ENCODE measurements at places on chromosomes 2 and 18.

DNA sequence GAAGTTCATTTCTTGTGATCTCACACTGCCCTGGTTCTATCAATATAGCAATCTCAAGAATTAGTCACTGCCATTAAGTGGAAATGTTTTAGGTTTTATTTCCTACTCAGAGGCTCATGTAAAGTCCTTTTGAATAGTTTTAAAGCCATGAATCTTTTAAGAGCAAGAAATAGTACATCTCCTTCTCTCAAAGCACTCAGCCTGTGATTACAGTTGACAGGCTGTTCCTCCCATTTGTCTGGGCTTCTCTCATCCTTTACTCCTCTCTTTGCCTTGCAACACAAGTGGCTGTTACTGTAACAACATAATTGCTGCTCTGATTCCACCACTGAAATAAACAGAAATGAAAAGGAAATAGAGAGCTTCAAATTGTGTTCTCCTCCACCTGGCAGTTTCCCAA is 18.4 kb downstream of the GRP start:
- DNase-seq: no peak

GRCh38 chr2:15253247-15253646 is 307.9 kb downstream of the NBAS start:
- no peak for DNase-seq

- DNase-seq: no peak
Measured at GRCh38 chr18:50830544-50830943, 10.7 kb upstream of the MRO start.

GRCh38 chr2:109277406-109277805 is 148.4 kb downstream of the SH3RF3 start:
- no peak for DNase-seq

GRCh38 chr2:119702918-119703401 is 24.0 kb downstream of the TMEM177 start:
- DNase-seq: peak; percentile 46

DNA sequence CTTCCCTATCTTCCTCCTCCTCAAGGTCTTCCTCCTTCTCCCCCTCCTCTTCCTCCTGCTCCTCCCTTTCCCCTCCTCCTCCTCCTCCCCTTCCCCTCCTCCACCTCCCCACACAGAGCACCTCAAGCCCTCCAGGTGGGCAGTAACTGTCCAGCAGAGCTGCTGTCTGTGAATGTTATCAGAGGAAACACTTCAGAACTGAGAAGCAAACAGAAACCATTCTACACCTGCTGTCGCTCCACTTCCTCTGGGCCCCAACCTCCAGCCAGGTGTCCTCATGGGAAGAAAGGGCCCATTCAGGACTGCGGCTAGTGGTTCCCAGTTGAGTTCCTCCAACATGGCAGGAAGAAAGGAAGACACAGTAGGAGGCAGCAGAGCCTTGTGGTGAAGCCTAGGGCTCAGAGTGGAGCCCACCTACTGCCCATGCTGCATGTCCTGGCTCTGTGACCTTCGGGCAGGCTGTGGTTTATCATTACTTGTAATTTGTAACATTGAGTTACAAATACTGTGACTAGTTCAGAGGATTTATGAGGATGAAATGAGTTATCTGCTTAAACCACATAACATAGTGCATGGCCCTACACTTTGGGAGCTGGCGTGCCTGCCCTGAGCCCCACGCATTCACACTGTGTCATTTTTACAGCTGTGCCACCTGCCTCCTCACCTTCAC is 165.9 kb upstream of the ID2 start:
- DNase-seq: no peak

DNA sequence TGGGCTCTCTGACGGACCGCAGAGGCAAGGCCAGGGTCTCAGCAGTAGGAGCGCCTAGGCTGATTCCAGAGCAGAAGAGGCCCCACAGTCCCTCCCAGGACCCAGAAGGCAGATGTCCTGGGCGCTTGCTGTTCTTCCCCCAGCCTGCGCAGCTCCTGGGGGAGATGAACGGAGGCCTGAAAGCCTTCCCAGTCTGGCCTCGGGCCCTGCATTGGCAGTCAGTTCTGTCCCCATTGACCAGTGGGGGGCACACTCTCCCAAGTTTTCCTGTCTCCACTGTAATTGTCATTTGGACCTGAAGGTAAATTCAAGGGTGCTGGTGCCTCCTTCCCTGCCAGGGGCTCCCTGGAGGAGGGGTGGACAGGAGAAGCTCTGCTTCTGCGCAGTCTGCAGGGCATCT is 345.7 kb downstream of the CYP26B1 start:
- no peak for DNase-seq

GRCh38 chr2:20303966-20304365 is 46.7 kb downstream of the PUM2 start:
- DNase-seq: no peak

DNA sequence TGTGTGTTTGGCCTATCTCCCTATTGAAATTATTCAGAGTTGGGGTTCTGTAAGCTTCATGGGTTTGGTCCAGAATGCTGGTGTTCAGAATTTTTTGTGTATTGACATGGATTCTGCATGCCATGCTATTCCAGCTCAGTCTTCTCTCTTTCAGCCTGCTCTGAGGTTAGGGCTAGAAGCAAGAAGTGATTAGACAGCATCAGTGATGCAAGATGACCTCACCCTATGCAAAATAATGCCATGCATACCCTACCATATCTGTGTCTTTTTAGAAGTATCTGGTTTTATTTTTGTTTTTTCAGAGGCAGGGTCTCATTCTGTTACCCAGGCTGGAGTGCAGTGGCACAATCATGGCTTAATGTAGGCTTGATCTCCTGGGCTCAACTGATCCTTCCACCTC is 175.6 kb upstream of the SKOR2 start:
- no peak for DNase-seq

GRCh38 chr2:95345081-95345562 is 48.0 kb downstream of the KCNIP3 start:
- no peak for DNase-seq

- DNase-seq: no peak
Measured at GRCh38 chr2:239302083-239302807, 98.6 kb downstream of the HDAC4 start.

GRCh38 chr2:47767497-47767844 is 15.5 kb upstream of the MSH6 start:
- DNase-seq: no peak

- DNase-seq: no peak
Measured at GRCh38 chr18:44258086-44258485, 422.6 kb upstream of the SETBP1 start.

DNA sequence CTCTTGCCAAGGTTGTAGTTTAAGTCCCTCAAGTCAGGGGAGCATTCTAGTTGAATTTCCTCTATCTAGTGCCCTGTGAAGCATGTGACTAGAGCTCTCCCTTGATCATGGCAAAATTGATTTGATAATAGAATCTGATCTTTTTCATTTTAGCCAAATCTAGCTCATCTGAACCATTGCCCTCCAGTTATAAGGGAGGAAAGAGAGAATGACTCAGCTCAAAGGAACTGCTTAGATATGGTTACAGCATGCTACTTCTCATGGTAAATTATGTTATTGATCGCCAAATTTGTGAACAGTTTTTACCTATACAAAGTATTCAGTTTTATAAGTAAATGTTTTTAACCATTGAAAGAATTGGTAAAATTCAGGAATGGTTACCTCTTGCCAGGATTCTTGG is 100.8 kb downstream of the GPR39 start:
- DNase-seq: no peak

DNA sequence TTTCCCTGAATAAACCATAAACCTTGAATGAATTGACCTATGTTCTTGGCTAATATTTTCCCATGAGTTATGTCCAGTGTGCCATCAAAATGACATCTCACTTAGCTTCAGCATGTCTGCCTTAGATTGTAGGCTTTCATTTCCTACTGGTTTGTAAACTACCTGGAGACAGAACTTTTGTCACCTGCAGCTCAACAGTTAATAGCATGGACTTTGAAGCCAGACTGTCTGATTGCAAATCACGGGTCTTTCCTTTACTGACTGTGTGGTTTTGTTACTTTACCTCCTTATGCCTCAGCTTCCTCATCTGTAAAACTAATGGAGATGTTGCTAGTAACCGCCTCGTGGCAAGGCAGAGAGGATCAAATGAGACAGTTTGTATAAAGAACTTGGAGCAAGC is 187.1 kb downstream of the SUCLG1 start:
- no peak for DNase-seq

GRCh38 chr2:20225294-20226151 is 593 bp upstream of the SDC1 start:
- no peak for DNase-seq

DNA sequence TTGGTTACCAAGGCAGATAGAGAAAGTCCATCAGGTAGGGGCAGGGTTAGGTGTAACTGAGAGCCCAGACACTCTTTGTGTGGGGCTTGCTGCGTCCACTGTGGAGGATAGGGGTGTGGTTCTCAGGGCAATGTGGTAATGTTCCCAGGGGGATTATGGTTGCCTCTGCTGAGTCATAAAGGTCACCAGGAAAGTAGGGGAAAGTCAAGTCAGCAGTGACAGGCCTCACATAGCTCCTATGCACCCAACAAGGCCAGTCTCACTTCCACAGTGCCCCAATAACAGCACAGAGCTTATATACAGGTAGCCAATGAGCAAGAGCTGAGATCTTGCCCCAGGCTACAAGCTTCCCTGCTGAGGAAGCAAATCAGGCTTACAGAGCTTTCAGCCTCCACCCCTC is 1438.0 kb upstream of the ZEB2 start:
- no peak for DNase-seq

GRCh38 chr2:196112418-196113034 is 43.9 kb upstream of the DNAH7 start:
- no peak for DNase-seq

DNA sequence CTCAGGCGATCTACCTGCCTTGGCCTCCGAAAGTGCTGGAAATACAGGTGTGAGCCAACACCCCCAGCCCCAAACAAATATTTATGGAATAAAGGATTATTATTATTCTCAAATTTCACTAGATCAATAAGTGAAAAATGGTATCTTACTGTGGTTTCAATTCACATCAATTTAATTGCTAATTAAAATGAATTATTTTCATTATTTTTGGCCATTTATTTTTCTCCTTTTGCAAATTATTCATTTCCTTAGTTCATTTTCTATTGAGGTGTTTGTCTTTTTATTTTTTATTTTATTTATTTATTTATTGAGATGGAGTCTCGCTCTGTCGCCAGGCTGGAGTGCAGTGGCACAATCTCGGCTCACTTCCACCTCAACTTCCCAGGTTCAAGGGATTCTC is 11.9 kb upstream of the HS6ST1 start:
- DNase-seq: no peak
